Esophagus muscularis mucosa (tissue), 4 donors: ENCODE measurements at places on chromosomes 6 and 20. TPM values are rescaled to one million over a fixed set of nuclear protein-coding genes. Genes with fewer than 3 reads are reported as not detected.

Gene WFDC5
- not detected for total RNA-seq

Gene TRIM38
- total RNA-seq: 6.4 TPM

- DNase-seq: no peak
These were observed 485.8 kb upstream of the SOX4 start for GRCh38 chr6:21107796-21108195.

- DNase-seq: no peak
These were observed 15.7 kb upstream of the PRIM2 start for GRCh38 chr6:57301757-57302156.

- DNase-seq: no peak
These were observed 78.8 kb upstream of the MAP7 start for GRCh38 chr6:136628996-136629395.

- DNase-seq: no peak
These were observed 380.9 kb upstream of the RGS17 start for GRCh38 chr6:153511896-153512496.

DNA sequence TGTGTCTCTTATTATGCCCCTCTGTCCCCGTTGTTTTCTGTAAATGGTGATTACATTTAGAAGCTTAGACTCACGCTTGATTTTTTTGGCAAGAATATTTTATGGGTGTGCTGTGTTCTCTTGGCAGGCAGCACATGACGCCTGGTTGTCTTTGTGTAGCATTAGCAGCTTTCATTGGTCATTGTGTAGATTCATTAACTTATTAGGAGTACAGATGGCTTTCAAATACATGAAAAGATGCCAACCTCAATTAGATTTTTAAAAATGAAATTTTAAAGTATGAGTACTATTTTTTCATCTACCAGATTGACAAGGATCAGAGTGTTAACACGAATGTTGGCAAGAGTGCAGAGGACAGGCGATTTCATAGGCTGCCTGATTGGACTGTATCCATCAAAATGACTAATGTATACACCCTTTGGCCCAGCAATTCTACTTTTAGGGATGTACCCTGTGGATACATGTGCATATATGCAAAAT is 15.2 kb downstream of the COX4I2 start:
- no peak for DNase-seq

- DNase-seq: no peak
These were observed 35.4 kb downstream of the CEP250 start for GRCh38 chr20:35490736-35491181.

DNA sequence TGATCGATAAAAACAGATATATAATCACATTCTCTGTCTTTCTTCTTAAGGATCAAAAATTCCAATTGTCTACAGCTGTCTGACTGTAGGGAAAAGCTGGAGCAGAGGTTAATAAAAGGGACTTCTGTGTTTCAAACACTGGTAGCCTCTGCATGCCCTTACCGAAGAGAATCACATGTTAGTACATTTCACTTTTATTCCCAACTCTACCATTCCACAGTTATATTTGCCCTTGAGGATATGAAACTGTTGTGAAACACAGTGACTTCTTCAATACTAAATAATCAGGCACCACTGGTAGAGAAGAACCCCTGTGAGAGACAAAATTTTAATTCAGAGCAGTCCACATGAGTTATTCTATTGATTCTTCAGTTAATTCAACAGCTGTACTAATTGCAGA is 1187.3 kb upstream of the CITED2 start:
- no peak for DNase-seq
